Neuronal stem cell (in vitro differentiated cells): ENCODE measurements at places on chromosomes 6 and 20.

- DNase-seq = no peak
Observed at GRCh38 chr6:11810854-11811643, 32.4 kb upstream of the ADTRP start.

GRCh38 chr6:134537146-134537555, 219.2 kb upstream of the SGK1 start:
- no peak for DNase-seq

DNA sequence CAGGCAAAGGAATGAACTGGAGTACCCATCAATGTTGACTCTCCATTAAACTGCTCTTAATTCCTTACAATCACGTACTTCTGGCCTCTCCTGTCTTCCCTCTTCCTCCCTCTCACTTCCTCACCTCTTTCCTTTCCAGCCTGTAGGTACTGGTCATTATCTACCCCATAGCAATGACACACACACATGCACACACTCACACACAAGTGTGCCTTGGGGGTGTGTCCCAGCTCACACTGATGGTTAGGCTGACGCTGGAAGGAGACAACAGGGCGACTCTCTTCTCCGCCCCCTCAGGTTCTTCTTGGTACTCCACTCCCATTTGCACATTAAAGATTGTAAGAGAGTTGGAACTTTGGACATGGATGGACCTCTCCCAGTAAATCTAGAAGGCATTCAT, 14.0 kb upstream of the SERPINB9 start:
- DNase-seq = no peak

DNA sequence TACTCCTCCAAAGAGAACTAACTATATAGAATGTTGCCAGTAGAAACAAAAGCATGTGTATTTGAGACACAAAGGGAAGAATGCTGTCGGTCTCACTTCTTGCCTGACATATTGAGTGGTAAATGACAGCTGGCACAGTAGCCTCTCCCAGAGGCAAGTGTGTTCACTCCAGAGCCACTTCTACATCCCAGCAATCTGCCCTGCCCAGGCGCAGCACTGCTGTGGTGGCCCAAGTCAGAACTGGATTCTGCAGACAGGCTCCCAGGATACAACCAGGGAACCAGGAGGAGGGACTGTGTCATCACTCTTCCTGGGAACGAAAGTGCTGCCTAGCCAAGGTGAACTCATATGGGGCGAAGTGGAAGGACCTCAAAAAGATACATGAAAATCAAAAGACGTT, 103.2 kb upstream of the ARMC2 start:
- no peak for DNase-seq

- no peak for DNase-seq
Observed at GRCh38 chr20:25233016-25233772, 14.7 kb upstream of the PYGB start.

DNA sequence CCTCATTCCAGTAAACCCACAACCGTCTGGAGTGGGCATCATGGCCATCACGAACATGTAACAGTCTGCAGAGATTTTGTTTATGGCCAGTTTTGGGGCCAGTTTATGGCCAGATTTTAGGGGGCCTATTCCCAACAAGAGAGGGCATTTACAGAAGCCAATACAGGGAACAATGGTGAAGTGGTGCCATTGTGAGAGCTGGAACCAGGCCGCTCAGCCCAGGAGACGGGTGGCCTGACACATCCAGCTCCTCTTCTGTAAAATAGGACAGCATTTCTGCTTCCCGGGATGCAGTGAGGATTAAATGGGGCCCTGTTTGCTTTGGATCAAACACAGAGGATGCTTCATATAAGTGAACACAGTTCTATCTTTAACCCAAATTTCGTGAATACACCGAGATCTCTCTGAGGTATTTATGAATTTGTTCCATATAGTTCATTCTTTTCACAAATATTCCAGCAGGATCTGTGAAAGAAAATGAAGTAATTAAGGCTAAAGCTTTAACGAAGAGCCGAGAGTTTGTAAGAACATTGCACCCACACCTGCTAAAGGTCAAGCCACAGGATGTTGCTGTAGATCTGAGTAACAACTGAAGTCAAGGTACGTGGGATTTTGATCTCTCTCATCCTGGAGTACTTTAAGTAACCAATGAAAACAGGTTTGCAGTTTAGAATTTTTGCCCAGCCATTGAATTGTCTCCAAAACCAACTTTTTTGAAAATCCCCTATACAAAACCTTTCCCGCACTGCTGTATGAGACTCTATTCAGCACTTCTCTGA, 14.5 kb upstream of the SIRPG start:
- no peak for DNase-seq

GRCh38 chr6:39891976-39892375, 42.3 kb downstream of the MOCS1 start:
- DNase-seq = no peak

DNA sequence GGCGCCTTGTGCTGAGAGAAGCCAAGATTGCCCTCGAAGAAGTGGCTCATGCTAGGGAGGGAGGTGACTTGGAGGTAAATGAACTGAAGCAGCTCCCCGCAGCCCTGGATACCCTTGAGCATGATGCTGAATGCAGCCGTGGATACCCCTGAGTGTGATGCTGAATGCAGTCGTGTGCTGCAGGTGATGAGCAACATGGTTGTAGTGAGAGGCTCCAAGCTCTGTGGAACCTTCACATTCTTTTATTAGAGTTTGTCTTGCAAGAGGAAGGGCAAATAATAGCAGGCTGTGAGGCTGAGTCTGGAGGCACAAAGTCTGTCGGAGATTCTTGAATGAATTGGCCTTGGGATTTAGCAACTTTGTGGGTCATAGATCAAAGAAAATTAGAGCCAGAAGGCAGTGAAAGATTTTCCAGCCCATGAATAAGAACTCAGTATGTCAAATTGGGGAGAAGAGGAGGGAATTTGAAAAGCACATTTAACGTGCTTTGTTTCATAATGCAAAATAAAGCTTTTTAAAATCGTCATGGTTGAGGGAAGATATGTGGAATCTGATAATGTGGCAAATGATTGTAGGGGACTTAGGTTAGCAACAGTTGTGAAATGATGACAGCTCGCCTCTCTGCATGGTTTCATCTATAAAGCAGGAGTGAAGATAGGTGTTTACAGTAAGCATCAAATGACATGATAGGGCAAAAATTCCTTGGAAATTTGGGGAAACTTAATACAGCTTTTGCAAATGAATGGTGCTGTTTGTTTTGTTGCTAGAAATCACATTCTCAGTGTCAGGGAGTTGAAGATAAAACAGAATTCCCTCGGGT, 120.1 kb upstream of the TIAM2 start:
- no peak for DNase-seq

DNA sequence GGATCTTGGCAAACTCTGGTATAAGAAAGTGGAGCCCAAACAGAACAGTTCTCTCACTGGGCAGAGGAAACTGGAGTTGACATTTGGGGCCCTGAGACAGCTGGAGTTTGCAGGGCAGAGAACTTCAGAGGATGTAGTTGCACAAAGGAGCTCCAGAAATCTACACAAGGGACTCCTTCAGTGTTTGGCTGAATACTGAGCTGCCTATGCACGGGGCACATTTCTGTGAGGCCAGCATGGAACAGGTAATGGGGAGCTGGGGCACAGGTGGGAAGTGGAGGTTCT, 169.3 kb downstream of the ANKRD60 start:
- DNase-seq = no peak

- DNase-seq = no peak
Observed at GRCh38 chr20:37194621-37195417, 15.5 kb upstream of the MROH8 start.
